ENCODE measurements at places on chromosomes 6 and 20.

DNA sequence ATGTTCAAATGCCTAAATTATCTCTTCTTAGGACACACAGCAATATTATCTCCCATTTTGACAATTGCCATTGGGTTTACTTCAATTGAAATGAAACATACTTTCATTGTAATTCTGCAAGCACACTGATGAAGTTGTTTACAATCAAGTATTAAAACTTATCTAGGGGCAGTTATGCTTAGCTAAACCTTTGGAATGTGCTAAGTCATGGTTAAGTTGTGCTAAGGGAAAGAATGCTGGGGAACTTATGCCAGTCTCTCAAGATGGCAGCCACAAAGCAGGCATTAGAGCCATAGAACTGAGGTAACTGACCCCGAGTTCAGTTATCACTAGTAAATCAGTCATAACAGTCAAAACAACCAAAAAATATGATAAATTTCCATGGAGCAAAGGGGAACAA is 59.1 kb upstream of the NT5E start:
- no peak for DNase-seq

DNA sequence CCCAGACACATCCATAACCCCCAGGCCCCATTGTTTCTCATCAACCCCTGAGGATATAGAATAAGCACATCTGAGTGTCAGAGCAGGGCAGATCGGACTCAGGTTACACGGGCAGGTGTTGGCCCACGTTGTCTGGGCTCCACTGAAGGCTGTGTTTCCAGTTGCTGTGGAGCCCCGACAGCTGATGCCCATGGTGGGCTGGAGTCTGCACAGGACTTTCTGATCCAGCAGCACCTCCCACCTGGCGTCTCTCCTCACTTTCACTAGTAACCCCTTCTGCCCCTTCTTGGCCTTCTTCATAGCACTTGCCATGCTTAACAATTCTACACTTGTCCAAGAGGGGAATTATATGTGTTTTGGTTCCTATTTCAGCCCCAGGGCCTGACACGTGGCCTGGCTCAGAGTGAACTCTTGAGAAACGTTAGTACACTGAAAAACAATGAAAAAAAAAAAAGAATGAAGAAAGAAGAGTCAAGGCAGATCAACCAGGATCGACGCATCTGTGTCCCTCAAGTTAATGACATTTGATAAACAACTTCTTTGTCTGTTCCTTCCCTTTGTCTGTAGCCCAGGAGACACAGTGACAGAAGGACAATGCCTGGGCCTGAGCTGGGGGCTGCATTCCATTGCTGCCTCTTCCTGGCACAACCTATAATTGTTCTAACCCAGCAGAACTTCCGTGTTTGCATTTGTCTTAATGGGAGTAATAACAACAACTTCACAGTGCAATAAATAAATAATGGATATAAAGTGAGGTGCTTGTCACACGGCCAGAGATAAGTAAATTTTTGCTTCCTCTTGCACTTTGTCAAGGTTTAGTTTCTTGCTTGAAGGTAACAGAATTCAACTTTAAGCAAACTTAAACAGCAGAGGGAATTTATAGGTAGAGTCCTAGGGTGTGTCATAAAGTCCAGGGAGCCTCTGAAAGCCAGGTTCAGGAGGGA is 224.2 kb upstream of the SSTR4 start:
- DNase-seq = no peak

DNA sequence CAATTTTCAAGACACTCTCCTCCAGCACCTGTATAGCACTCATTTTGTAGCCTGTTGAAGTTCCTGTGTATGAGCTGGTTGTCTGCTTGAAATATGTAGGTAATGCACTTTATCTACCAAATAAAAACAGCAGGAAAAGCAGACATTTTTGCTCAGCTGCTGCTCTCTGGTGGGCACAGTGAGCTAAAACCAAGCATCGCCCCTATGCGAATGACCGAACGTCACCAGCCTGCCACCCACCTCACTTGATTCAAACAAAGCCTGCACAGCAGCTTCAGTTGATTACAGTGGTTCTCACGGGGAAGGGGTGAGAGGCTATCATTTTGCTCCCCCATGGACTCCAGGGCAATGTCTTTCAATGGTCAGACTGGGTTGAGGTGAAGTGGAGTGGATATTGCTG is 185.7 kb downstream of the SASH1 start:
- DNase-seq = no peak

DNA sequence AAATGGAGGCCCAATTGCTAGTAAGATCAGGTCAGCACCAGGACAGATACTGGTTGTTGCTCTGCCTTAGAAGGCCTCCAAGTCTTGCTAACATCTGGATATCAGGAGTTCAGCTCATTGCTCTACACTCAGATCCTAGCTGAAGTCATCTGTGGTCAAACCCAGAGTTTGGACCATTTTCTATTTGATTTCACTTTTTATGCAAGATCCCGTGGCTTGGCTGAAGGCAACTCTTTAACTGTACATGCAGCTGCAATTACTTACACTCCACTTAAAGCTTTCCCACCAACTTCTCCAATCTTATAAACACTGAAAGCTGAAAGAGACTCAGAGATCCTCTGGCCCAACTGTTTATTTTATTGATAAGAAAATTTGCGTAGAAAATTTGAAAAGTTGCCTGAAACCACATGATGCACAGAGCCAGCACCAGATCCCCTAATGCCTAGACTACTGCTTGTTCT is 2.7 kb downstream of the SLC17A2 start:
- no peak for DNase-seq

GRCh38 chr6:109002051-109002697 is 92.5 kb downstream of the SESN1 start:
- peak; percentile 59 for DNase-seq

GRCh38 chr6:116450185-116450710 is 10.9 kb upstream of the CALHM6 start:
- DNase-seq = no peak

GRCh38 chr6:41247288-41247865 is 19.2 kb downstream of the TREML4 start:
- no peak for DNase-seq

DNA sequence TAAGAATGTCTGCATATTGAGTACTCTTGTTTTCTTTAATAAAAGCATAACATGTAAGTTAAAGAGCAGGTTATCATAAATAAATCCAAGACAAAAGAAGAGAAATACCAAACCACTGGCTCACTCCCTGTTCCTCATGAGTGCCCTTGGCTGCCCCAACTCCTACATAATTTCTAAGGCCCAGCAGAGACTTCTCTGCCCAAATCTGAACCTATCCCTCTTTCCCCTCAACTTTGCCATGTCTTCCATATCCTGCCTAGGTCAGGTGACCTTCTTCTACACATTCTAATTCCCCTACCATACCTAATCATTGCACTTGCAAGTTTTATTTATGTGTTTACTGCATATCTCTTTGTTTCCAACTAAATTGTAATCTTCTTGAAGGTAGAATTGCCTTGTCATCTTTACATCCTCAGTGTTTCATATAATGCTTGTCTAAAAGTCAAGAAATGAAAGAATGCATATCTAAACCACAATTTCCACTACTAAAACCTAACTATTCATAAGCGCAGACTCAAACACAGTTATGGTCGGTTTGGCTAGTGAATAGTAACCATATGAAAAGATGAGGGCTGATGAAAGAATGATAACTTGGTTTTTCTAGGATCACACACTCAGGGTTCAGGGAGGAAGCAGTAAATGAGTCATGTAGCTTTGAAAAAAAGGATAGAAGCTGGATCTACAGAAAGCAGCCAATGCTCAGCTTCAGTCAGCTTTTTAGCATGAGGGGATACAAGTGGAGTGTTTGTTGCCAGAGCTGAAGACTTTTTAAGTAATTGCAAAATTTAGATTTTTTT is 53.3 kb upstream of the EYA4 start:
- no peak for DNase-seq

DNA sequence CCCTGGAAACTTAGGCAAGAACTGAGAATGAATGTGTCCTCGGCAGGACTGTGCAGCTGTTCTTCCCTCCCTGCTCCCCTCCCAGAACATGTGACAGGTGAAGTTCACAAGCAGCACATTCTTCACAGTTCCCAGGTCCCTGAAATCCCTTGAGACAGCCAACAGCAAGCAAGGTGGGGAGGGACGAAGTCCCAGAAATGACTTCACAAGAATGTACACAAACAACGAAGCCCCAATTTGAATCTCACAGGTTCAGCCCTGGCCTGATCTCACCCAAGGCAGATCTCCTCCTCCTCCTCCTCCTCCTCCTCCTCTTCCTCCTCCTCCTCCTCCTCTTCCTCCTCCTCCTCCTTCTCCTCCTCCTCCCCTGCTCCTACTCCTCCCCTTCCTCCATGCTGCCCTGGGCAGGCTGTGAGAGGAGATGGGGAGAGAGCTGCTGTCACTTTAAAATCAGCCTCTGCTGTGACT is 32.4 kb downstream of the WRNIP1 start:
- no peak for DNase-seq

DNA sequence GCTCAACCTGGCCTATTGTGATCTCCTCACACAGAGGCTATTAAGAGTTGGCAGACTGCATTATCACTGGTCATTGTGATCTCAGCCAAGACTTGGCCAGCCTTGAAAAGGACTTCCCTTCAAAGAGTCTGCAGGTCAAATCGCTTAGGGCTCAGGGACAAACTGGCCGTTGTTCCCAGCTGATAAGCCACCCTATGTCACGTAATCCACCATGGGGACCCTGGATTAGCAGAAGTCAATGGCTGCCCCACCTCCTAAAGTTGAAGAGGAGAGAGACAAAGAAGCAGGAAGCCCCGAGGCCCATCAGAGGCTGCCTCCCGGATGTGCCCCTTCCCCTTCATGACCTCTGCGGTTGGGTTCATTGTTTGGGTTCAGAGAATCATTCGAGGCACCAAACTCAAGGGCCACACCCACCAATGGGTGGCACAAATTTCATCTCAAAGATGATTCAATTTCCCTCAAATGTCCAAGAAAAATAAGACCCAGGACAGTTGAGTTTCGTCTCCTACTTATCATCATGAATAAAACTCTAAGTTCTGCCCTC is 56.6 kb downstream of the BPIFB1 start:
- no peak for DNase-seq

GRCh38 chr20:22241609-22242008 is 342.8 kb downstream of the FOXA2 start:
- DNase-seq = no peak

DNA sequence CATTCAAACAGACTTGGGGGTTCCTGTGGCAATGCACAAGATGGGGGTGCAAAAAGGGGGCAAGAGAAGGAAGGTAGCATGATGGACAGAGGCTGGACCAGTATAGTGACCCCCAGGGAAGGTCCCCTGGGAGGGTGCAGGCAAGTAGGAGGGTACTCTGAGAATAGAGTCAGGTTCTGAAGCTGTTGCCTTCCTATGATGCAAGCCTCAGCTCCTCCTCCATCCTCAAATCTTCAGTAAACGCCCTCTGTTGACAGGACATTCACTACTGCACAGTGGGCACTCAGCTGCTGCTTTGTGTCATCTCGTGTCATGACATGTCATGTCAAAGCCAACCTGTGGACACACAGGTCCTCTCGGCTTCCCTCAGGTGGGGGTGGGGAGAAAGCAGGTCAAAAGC is 5.8 kb upstream of the SDCBP2 start:
- DNase-seq = no peak

DNA sequence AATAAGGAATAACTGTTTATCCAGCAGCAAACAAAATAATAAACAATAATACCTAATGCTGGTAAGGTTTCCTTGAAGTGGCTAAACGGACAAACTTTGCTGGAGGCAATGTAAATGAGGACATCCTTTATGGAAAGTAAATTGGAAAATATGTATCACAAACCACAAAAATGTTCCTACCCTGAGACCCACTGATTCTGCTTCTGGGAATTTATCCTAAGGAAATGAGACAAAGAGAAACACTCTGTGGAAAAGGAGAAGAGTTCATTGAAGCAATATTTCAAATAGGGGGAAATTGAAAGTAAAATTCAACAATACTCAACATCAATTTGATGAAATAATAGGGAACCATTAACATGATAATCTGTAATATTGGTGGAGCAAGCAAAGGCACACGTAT is 37.9 kb downstream of the MAFB start:
- DNase-seq = no peak

DNA sequence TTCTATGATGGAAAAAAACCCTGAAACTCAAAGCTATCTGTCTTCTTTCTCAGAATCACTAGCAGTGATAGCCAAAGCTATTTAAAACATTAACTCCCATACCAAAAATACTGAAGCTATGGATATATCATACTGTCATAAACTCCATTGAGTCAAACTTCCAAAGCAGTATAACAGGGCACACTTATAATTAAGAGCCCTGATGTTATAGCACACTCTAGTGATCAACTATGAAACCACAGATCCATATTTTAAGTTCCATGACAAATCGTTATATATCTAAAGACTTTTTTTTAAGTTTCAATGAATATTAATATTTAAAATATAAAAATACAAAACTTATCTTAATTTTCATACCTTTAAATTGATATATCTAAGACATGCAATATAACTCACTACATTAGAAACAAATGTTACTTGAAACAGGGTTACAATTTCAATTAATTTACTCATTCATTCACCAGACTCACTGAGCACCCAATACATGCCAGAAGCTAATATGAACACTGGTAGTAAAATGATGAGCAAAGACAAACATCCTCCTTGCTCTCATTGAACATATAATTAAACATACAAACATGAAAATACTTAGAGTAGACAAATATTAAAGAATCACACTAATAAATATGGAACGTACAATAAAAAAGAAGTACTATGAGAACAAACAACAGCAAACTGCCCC is 69.3 kb downstream of the IBTK start:
- DNase-seq = peak; percentile 23

All from GM04504 (cell line).